ENCODE measurements at places on chromosomes 6 and 20.
A peak's percentile ranks its signal among the peaks of the same experiment; 100 is the strongest.

- no peak for DNase-seq
Observed at GRCh38 chr20:5077761-5078387, 41.9 kb downstream of the PCNA start.

- DNase-seq, result peak; percentile 36
Observed at GRCh38 chr6:80541181-80541580, 434.7 kb downstream of the BCKDHB start.

GRCh38 chr6:84749181-84749580 lies 15.2 kb downstream of the TBX18 start:
- DNase-seq, result no peak

DNA sequence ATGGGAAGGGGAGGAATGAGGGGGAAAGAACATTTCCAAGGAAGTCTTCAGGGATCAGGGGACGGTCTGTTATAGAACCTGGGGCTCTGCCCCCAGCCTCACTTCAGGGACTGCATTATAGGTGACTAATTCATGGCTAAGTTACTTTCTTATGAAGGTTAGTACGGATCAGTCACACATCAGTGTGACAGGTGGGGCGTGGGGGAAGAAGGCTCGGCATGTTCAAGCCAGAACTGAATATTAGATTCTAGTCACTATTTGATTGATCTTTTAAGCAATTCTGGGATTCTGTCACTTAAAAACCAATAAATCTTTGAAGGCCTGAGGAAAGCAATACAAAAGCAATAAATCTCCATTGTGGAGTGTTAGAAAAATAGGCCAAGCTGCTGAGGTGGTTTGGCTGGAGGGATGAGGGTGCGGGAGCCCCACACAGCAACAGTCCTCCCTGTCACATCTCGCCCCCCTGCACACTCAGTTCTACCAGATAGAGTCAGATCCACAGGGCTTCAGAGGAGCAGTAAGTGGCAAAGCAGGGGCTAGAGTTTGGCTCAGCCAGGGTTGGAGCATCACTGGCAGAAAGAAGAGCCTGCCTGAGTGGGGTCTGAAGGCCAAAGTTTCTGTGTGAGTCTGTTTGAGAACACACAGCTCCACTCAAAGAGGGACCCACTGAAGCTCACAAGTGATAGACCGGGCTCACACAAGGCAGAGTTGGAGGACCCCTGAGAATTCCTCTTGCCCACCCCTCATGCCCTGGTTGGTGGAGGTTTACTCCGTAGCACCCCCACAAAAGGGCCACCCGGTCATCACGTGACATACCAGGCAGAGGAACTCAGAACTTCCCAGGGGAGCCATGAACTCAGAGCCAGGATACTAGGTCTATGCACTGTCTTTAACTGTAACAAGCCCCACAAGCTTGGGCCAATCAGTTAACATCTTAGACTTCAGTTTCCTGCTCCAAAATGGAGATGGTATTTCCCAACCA lies 728.3 kb upstream of the CHD6 start:
- DNase-seq, result no peak

DNA sequence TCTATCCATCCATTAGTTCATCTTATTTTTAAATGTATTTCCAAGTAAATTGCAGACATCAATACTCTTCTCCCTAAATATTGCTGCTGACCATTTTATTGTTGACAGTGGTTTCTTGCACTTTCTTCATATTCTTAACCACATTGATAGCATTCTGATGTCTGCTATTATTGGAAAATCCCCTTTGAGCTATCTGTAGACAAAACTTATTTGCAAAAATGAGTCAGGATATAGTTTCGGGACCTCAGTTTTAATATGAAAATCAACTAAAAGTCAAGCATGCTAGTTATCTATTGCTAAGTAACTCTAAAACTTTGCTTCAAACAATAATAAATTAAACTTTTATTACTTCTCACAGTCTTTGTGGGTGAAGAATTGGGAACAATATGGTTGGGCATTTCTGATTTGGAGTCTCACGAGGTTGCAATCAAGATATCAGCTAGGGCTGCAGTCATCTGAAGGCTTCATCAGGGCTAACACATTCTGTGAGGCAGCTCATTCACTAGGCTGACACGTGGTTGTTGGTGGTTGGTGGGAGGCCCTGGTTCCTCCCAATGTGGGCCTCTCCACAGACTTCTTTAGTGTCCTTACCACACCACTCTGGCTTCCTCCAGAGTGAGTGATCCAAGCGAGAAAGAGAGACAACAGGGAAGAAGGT lies 32.7 kb downstream of the CD109 start:
- no peak for DNase-seq

- DNase-seq, result no peak
Observed at GRCh38 chr6:86682297-86682696, 255.0 kb upstream of the HTR1E start.

- DNase-seq, result peak; percentile 84
Observed at GRCh38 chr6:56851541-56852259, 103.2 kb upstream of the BEND6 start.

DNA sequence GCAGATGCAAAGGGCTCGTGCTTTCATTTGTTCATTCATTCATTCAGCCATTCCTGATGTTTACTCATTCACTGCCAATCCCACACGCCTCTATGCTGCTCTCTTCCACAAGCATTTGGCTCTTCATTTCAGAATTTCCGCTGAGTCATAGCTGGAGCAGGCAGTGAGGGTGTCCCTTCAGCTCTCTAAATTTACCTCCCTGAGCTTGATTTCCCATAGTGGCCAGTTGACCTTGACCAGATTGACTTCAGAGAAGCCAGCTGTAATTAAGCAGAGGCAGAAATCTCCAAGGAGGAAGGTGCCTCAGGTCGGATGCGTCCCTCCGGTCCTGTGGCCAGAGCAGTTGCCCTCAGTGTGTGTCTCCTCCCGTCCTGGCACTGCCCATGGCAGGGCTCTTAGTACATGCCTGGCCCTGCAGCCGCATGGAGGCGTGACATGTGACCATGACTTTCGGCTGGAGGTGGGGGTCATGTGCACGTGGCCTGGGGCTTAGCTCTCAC lies 267.2 kb upstream of the ECI2 start:
- DNase-seq, result peak; percentile 42

DNA sequence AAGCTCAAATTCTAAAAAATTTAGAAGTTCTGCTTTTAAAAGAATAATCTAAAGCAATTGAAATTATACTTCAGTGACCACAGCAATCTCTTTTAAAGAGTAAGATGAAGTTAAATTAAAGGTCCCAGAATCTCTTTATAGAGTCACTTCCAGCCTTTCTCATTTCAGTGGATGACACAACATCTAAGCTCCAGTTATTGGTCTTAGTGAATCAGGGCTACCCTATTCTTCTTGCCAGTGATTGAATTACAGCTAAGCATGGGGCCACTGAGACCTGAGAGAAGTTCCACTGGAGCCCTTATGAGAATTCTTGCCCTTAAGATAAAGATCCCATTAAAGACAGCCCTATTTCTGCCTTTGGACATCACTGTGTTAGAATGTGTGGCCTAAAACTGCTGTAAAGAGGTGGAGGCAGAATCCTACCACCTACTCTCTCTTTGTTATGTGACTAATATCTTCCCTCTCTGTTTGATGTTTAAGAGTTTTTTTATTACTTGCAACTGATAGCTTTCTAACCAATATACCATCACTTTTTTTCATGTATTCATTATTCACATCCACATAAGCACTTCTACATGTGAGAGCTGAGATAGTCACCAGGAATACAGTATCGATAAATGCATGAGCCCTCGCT lies 128.6 kb downstream of the UNC5CL start:
- DNase-seq, result no peak

- peak; percentile 58 for DNase-seq
Observed at GRCh38 chr6:17086469-17086868, 15.4 kb upstream of the STMND1 start.

DNA sequence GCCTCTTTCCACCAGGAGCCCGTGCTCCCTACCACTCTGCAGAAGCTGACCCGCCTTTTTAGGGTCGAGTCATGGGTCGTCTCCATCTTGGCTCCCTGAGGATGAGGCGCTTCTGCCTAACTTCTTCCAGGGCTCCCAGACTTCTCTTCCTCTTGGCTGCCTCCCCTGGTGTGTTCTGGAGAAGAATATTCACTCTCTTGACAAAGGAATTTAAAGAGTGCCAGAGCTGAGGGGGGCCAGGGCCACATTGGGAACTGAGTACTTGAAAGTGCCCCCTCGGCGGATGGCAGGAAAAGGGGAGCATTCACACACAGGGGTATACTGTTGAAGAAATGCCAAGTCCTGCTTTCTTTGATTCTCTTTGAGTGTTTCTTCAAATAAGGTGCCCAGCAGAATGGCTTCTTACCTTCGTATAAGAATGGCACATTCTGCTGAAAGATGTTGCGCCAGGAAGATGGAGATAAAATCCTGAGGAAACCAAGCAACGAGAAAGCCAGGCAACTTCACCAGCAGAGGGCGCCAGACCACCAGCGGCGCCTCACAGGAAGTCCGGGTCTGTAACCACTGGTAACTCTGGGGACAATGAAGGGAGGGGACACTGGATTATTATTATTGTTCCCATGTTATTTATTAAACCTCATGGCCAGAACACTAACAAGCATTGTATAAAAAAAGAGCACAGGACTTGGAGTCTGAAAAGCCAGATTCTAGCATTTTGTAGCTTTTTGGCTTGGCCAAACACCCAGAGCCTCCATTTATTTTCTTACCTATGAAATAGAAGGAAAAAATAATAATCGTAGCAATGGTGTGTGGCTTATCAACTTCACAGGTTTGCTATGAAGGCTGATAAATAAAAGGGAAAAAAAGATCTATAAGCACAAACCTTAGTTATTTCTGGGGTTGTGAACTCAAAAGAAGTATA lies 176.7 kb downstream of the HACE1 start:
- peak; percentile 59 for DNase-seq

DNA sequence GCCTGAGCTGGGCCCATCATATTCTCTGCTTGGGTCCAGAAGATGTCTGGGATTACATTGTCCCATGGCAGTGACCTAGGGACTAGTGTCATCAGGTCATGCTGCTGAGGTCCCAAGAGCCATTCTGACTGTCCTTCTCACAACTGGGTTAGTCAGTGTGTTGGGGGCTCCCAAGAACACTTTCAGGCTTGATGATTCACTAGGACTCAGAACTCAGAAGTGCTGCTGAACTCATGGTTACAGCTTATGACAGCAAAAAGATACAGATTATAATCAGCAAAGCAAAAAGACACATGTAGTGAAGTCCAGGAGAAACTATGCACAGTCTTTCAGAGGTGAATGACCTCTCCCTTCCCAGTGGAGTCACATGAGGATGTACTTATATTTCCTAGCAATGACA lies 107.8 kb downstream of the SYNE1 start:
- DNase-seq, result no peak

DNA sequence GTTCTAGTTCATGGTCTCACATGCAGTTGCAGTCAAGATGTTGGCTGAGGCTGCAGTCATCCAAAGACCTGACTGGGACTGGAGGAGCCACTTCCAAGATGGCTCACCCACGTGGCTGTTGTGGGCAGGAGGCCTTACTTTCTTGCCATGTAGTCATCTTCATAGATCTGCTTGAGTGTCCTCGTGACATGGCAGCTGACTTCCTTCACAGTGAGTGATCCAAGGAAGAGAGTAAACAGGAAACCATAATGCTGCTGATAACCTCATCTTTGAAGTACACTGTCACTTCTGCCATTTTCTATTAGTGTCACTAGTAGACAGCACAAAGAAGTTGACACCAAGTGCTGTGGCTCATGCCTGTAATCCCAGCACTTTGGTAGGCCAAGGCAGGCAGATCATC lies 40.1 kb upstream of the AKIRIN2 start:
- no peak for DNase-seq

DNA sequence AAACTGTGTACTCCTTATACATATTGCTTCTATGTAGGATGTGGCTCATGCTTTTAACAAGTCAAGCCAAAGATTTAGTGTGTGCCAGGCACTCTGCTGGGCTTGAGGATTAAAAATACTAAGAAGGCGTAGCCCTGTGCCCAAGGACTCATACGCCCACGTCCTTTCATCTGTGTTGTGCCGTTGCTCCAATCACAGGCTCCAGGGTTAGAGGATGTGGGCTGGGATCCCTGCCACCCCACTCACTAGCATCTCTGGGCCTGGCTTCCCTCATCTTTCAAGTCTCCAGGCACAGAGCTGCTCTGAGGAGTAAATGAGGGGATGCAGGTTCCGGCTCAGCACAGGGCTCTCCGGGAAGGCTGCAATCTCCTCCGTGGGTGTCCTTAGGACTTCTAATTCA lies 214.2 kb downstream of the SYNDIG1 start:
- DNase-seq, result no peak

DNA sequence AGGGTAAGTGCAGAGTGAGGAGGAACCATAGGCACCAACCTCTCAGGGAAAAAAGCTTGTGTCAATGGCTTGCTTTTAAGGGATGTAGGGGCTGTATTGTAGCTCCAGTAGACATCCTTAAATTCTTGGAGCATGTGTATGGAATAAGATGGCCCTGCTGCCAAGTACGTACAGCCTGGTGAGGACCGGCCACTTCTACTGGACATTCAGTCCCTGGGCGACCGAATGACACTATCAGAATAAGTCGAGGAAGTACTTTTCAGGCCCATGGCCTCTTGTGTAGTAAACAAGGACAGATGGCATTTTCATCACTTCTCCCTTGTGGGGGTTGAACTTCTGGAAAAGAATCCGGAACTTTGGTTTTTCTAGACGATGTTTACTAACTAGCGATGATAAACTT lies 32.8 kb downstream of the GFRA4 start:
- DNase-seq, result no peak

DNA sequence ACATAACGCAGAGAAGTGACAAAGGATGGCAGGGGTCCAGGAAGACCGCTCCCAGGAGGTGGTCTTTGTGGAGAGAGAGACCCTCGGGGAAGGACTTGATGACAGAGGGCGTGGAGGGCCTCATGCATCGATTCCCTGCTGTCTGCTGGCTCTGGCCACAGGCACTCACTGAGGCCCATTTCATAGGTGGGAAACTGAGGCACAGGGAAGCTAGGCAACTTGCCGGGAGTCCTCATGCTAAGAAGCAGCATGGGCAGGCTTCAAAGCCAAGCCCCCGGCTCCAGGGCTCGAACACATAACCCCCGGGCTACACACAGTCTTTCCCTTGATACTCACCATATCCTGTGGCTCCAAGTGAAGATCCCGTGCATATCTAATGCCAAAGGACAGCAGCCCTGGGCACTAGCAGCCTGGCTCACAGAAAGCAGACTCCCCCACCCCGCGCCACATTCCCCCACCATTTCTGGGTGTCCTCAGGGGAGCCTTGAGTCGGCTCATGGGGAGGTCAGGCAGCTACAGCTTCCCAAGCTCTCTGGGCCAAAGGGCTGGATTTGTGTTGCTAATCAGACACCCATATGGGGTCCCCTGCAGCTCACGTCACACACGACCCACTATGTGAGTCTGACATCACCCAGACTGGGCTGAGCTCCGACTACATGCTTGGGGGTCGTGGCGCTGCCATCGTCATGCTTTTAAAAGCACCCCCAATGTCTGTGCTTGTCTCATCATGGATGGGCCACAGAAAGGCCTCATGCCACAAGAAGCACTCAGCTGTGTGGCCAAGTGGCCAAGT lies 130.9 kb upstream of the PMEPA1 start:
- no peak for DNase-seq

DNA sequence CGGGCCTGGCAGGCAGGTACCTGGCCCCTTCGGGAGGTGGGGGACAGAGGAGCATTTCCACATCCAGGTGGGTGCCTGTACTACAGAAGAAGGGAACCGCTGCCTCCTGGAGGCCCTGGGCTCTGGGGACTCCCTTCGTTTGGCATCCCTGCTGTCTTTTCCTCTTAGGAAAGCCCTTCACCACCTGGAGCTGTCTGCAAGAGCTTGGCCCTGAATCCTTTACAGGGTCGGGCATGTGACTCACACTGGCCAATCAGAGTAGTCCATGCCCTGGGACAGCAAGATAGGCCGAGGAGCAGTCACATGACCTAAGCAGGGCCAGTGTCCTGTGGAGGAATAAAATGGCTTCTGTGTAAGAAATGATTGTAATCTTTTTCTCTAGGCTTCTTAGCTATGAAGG lies 224.9 kb downstream of the ANKRD60 start:
- no peak for DNase-seq

All from ACHN (cell line).